ENCODE measurements at places on chromosomes 3 and 15.
A peak's percentile ranks its signal among the peaks of the same experiment; 100 is the strongest.

DNA sequence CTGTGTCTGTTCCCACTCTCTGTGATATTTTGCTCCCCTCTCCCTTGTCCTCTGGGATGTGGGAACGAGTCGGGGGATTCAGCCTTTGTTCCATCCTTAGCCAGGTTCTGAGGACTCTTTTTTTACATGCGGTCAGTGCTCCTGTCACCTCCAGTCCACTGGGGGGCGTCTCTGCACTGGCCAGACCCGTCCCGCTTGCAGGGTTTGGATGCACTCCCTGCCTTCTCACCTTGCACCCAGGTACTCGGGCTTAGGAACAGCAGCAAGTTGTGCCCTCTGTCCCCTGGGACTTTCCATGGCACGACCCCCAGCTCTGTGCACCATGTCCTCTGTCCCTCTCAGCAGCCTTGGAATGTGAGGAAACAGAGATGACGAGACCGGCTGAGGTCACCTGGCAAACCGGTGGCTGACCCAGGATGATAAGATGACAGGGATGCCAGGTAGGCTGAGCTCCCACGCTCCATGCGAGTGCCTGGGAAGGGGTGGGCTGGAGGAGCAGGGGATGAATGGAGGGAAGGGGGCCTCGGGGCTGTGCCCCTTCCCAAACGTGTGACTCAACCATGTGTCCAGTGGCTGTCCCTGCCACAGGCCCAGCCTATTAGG lies 27.3 kb upstream of the FGD5 start:
- peak; percentile 67 for DNase-seq

GRCh38 chr3:196686436-196686835 lies 25.6 kb downstream of the CEP19 start:
- DNase-seq = no peak

GRCh38 chr3:182149594-182149993 lies 437.9 kb downstream of the SOX2 start:
- DNase-seq = no peak

GRCh38 chr3:122488262-122488973 lies 26.3 kb downstream of the KPNA1 start:
- no peak for DNase-seq

DNA sequence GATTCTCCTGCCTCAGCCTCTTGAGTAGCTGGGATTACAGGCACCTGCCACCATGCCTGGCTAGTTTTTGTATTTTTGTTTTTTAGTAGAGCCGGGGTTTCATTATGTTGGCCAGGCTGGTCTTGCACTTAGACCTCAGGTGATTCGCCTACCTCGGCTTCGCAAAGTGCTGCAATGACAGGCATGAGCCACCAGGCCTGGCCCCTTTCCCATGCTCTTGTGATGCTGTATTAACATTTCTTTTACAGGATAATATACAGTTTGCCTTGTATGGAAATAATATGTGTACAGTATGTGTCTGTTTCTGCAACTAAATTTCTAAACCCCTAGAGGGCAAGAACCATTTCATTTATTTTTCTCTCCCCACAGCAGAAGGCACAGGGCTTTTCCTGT lies 37.8 kb downstream of the SCG5 start:
- no peak for DNase-seq

- DNase-seq = no peak
Observed at GRCh38 chr15:69072906-69073305, 58.4 kb downstream of the NOX5 start.

GRCh38 chr3:155112661-155113389 lies 32.7 kb downstream of the MME start:
- no peak for DNase-seq
